ENCODE measurements at places on chromosomes 7 and 10.

- peak; percentile 71 for DNase-seq
Observed at GRCh38 chr7:30433082-30433481, 45.5 kb downstream of the NOD1 start.

GRCh38 chr7:130268463-130269317 is 2.0 kb downstream of the CPA2 start:
- DNase-seq: no peak

DNA sequence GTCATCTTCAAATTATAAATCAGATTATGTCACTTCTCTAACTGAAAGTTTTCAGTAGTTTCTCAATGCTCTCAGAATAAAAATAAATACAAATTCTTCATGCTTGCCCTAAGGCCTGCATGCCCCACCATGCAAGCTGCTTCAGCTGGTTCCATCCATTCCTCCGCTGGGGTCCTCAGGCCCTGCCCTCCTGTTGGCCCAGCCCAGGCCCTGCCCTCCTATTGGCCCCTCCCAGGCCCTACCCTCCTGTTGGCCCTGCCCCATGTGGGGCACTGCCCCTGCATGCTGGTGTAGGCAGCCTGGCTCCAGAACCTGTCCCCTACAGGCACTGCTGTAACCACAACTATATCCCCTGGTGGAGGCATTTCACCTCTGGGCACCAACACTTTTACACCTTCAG is 109.3 kb upstream of the TCERG1L start:
- no peak for DNase-seq

GRCh38 chr7:155824227-155824886 is 12.1 kb upstream of the SHH start:
- DNase-seq: no peak

DNA sequence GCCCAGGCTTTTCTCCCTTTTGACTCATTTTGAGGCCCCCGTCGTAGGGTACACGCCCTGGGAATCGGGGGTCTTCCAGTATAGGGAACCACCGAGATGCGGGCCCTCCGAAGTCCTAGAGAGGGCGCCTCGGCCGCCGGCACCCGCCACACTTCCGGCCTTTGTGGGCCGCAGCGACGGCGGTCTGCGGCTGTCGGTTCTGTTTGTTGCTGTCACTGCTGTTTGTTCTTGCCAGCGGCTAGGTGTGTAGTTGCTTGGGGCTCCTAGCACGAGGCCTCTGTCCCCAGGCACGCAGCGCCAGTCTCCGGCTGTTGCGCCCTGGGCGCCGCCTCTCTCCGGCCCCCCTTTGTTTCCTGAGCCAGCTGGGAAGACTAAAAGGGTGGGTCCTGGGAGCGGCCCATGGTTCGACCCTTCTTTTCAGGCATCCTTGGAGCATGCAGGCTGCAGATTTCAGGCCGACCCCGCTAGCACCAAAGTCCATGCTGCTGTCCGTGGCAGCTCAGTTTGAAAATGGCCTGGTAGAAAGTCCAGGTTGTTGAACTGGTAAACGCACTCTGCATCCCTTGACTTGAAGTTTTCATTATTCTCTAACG is 17.8 kb upstream of the ZKSCAN1 start:
- peak; percentile 18 for DNase-seq

- no peak for DNase-seq
Observed at GRCh38 chr7:135409845-135410542, 99.9 kb downstream of the CNOT4 start.

- DNase-seq: no peak
Observed at GRCh38 chr7:36904101-36904500, 179.8 kb upstream of the AOAH start.

DNA sequence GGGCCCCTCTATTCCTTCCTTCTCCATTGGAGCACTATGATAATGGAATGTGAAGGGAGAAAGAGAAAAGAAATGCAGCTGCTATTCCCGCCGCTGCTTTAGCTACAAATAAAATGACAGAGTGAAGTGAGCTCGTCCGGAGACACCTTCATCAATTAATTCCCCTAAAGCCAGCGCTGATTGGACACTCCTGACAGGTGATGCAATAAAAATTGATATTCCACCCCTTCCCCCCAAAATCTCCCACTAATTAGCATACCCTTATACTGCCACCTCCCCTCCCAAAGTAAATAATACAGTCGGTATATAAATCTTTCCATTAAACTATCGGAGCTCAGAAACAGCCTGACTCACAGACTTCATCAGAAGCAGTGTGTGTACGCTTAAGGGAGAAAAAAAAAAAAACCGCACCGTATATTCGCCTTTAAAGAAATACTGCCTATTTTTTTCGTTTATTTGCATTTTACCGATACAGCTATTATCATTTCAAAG is 7.3 kb downstream of the SKIDA1 start:
- no peak for DNase-seq

GRCh38 chr7:72336382-72336631 is 75.8 kb downstream of the CALN1 start:
- no peak for DNase-seq

GRCh38 chr7:52154382-52154781 is 837.8 kb upstream of the COBL start:
- no peak for DNase-seq

DNA sequence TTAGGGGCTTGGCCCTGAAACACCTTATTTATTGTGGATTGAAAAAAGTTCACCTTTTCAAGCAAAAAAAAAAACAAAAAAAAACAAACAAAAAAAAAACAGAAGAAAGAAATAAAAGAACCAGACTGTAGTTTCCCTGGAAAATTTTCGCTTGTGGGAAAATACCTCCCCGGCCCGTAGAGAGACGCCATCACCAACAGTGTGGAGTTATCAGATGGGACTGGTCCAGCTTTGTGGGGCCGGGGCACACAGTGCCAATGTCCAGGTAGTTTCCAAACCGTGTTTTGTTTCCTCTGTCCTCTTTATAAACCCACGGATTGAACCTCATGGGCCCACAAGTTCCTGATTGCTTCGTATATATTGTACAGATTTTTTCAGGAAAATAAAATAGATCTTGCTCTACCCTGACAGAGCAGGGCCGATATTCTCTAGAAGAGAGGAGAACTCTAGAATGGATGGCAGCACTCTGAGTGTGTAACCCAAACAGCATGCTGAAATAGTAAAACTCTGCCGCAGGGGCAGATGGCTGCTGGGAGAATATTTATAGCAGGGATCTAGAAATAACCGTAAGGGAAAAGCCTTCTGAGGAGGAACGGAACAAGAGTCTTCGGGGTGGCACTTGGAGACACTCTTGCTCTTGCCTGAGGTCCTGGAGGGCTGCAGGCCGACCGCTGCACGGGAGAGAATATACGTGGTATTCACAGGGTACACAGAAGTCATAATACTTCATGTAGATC is 241.0 kb downstream of the FRMD4A start:
- DNase-seq: no peak

All from inflammatory macrophage treated with lipopolysaccharide for 1 hour (primary cell).